ENCODE measurements at places on chromosomes 11 and 22.
A peak's percentile ranks its signal among the peaks of the same experiment; 100 is the strongest.

DNA sequence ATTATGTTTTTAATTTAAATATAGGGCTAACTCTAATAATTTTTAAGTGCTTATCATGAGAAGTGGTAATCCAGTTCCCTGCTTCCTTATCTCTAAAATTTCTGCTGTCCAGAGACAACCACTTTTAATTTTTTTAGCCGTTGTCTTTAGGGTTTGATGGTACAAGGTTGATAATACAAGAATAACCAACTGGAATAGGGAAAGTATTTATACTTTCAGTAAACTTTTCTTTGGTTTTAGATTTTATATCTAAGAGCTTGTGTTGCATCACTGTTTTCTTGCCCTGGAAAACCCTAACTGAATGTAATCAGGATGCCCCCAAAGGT, 46.5 kb upstream of the ADORA2A start:
- DNase-seq = no peak

DNA sequence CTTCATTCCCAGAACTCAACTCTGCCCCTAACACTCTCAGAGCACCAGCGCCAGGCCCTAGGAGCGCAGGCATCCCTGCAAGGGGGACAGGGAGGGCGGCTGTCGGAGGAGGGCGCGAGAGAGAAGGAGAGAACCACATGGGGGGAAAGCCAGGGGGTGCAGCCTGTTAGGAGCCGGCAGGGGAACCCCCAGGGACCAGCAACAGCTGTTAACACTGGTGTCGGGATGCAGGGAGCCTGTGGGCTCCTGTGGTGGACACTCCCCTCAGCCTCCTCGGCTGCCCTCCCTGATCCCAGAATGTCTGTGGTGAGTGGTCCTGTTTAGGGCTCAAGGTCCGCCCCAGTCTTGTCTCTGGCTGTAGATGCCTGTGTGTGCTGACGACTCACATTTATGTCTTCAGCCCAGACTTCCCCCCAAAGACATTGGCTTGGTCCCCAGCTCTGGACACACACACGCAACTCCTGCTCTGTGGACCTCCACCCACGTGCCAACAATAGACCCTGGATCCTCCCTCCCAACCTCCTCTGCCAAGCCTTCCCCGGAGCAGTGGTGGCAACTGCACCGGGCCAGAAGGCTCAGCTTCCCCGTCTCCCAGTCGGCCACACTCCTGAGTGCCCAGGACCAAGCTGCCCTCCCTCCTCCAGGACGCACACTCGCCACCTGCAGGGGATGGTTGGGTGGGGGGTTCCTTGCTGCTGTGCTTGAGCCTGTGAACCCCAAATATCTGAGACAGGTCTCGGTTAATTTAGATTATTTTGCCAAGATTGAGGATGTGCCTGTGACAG, 817 bp upstream of the IFITM5 start:
- no peak for DNase-seq

- no peak for DNase-seq
Measured at GRCh38 chr11:2259897-2260451, 10.4 kb downstream of the ASCL2 start.

- no peak for DNase-seq
Measured at GRCh38 chr11:71532036-71532610, 5.1 kb downstream of the KRTAP5-7 start.

- no peak for DNase-seq
Measured at GRCh38 chr11:124483422-124483821, 37.9 kb upstream of the OR8B8 start.

GRCh38 chr22:27801616-27802345, at the start of gene MN1:
MN1 (minus strand) TSS chr22:27801756; CDS start chr22:27800543, 1,213 bp downstream.
- DNase-seq = peak; percentile 25

DNA sequence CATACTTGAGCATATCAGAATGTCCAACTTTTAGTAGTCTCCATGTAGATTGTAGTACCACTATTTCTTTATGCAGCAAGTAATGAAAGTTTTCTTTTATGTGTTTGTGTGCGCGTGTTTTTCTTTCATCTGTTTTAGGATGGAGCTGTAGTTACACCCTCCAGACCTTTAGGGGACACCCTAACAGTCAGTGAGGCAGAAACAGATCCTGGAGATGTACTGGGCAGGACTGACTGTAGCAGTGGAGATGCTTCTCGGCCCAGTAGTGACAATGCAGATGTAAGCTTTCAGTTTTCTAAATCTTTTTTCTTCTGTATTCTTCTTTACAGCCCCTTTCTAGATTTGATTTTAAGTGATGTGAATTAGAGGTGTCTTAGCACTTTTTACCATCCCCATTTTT, 79.9 kb upstream of the GRIK4 start:
- no peak for DNase-seq

DNA sequence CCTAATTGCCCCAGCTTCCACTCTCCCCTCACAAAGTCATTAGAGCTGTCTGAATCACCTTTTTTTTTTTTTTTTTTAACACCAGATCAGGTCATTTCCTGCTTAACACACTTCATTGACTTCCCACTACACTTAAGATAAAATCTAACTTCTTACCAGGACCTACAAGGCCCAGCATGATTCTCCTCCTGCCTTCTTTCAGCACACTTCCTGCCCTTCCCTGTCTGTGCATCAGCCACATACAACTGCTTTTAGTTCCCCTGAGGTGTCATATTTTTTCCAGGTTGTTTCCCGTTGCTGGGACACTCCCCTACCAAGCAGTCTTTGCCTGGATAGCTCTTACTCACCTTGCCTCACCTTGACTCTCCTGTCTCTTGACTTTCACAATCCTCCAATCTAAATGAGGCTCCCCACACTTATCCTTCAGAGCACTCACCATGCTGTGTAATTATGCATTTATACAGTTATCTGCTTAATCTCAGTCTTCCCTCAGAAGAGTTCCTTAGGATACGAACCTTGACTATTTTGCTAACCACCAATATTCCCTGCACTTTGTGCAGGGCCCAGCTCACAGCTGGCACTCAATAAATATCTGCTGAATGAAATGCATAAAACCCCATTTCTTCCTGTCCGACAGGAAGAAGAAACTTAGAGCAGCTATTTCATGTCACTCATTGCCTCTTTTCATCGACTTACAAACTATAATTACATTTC, 96.6 kb upstream of the AKIP1 start:
- no peak for DNase-seq

DNA sequence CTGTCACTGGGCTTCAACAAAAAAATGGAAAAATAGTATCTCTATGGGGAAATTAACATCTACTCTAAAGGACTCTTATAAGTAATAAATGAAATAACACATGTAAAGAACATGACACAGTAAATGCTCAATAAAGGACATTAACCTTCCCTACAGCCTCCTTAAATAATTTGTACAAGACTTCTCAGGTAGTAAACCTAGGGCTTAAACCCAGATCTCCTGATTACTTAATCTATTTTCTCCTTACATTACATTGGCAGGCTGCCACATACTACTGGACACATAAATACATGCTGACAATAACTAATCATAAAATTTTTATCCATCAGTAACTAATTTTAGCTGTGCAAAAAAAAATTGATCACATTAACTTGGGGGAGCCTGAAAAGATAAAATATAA, 4.9 kb downstream of the AMBRA1 start:
- no peak for DNase-seq

DNA sequence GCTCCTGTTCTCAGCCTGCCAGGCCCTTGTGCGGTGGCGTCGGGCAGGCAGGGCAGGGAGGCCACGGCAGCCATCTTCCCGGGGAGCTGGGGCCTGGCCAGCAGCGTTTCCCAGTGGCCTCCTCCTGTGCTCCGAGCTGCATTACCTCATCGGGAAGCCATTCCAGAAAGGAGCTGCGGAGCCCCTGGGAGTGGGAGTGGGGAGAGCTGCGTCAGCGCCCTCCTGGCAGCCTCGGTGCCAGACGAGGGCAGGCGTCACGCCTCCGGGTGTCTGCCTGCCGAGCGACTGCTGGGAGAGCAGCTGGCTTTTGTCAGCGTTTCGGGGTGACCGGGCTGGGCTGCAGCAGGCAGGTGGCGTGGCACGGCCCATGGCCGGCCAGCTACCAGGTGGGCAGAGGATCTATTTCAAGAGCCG, 30.9 kb upstream of the WNT7B start:
- no peak for DNase-seq

DNA sequence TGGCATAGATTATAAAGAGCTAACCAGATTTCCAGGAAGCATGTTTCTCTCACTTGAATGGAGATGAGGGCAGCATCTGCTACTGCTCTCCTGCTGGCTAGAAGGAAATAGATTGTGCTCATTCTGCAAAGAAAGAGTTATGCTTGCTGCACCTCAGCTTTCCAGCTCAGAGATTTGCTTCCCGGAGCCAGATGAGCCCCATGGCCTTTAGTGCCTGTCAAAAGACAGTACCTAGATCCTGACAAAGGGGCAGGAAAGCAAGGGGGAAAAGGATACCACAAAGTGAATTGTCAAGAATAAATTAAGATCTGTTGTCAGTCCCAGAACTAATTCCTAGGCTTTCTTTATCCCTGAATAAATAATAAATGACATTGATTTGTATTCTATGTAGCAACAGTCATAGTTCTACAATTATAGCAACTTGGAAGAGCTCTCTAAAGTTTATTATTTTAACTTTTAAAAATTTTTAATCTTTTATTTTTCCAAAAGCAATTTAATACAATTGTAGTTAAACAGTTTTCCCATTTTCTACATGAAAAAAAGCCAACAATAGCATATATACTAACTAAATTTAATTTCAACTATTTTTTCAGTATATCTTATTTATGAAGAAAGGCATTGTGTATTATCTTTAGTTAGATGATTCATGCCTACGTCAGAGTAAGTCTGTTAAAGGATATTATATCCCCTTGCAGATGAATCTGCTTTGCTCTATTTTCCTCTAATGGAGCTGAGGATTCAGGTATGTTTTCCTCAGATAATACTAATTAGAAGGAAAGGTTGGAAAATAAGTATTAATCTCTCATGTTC, 306.1 kb upstream of the DDI1 start:
- DNase-seq = no peak

GRCh38 chr11:132300283-132300682, 929.9 kb downstream of the NTM start:
- no peak for DNase-seq

DNA sequence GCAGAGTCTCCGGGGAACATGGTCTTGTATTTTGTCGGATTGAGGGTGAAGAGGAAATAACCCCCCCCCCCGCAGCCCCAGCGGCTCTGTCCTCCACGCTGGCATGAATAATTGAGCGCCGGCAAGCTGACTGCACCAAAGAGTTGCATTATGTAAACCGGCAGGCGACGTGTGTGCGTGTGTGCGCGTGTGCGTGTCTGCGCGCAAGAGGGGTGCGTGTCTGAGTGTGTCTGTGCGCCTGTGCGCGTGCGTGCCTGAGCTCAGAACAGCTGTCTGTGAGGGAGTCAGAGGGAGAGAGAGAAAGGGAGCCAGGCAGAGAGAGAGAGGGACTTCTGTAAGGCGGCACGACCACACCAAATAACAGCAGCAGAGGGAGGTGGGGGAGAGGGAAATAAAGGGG, 94.4 kb downstream of the SCN3B start:
- no peak for DNase-seq

GRCh38 chr22:50244420-50245213, at the start of gene TUBGCP6:
TUBGCP6 (minus strand) TSS chr22:50245023; CDS start chr22:50244459, 564 bp downstream.
- peak; percentile 91 for DNase-seq

GRCh38 chr11:10117709-10118351, 176.2 kb downstream of the SBF2 start:
- no peak for DNase-seq

DNA sequence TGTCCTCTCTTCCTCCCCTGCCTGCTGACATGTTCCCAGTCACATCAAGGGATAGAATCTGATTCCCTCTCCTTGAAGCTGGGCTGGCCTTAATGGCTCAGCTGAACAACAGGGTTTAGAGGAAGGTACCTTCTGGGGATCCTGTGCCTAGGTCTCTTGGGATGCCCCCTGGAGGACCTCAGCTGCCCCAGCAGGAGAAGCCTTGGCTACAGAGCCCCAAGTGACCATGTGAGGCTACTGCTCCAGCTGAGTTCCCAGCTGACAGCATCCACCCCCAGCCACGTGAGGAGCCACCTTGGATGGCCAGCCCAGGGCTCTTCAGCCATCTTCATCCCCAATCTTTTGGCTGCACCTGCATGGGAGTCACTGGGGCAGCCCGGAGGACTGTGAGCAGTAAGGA, 1499.3 kb downstream of the TBC1D22A start:
- DNase-seq = no peak

DNA sequence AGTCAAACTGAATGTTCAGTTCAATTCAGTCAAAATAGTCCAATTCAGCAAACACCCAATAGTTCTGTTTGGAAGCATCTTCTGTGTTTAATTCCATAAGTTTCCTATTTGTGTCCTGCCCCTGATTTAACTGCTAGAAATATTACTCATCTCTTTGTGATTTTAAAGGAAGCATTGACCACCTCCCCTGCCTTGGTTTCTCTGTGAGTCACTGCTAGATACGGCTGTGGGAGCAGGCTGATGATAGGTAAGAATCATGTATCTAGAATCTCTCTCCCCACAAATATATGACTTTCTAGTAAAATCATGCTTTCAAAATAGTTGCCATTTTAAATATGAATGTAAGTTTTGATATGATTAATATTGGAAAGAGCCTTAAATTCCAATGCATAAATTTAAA, 888.5 kb downstream of the NTM start:
- no peak for DNase-seq

GRCh38 chr22:29713156-29713727, 6.6 kb upstream of the CABP7 start:
- DNase-seq = no peak

DNA sequence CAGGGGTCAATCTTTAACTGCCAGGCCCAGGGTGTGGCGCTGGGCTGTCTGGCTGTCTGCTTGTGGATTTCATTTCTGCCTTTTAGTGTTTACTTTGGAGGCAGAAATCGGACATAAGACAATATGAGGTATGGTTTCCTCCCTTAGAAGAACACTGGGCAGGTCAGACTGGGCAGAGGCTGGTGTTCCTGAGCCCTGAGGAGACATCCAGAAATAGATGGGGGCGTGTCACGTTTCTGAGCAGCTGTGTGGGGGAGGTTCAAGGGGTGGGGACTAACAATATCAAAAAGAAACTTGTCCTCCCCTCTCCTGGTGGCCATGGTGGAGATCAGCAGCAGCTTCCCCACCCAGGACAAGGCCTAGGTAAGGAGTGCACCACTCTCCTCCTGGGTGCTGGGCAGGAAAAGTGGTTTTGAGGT, at the start of gene ART1:
ART1 (plus strand) TSS at position 312 of the 419 bp plus-strand sequence. CDS start 14,086 bp downstream, outside the sequence.
- DNase-seq = no peak

DNA sequence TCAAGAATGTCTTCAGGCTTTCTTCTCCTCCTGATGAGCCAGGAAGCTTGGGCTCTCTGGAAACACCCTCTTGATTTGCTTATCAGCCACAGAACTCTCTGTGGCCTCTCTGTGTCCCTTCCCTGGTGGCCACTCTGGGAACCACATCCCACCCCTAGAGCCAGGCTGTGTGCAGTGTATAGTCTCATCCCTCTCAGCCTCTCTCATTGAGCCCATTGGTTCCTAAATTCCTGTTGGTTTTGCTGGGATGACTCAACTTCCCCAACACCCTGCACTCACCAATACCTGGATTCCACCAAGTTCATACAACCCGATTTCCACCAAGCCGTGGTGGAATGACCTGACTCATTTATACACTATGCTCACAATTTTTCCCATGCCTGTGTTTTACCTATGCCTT, 5.2 kb downstream of the IRAG1 start:
- no peak for DNase-seq

GRCh38 chr11:70059971-70060370, 18.1 kb upstream of the ANO1 start:
- no peak for DNase-seq

Data from T-helper 9 cell (primary cell).